Aorta (tissue), 5 donors: ENCODE measurements at places on chromosomes 6 and 20. TPM values are rescaled to one million over a fixed set of nuclear protein-coding genes. Genes with fewer than 3 reads are reported as not detected.

DNA sequence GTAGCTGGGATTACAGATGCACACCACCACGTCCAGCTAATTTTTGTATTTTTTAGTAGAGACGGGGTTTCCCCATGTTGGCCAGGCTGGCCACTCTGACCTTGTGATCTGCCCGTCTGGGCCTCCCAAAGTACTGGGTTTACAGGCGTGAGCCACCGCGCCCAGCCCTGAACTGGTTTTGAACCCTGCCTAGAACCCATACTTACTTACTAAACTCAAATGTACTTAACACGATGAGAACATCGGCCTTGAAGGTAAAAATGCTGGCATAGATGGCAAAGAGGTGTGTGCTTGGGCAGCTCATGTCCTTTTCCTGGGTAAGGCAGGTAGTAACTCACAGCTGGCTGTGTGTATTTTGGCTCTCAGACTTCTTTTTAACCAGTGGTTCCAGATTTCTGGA, 3.2 kb upstream of the ARMC12 start:
- DNase-seq: no peak
- H3K4me3 ChIP-seq: no peak overlapping the region
- no peak overlapping the region for H3K27ac ChIP-seq
- peaks cover 5% of the 10 kb centered on the region for H3K4me1 ChIP-seq
- no peaks in the 10 kb centered on the region for H3K27me3 ChIP-seq
- no peaks in the 10 kb centered on the region for H3K36me3 ChIP-seq

- H3K27ac ChIP-seq: no peak overlapping the region
- H3K4me3 ChIP-seq: no peak overlapping the region
- no peak for DNase-seq
- H3K4me1 ChIP-seq: no peaks in the 10 kb centered on the region
- H3K36me3 ChIP-seq: no peaks in the 10 kb centered on the region
These were observed 179.6 kb upstream of the ARG1 start for GRCh38 chr6:131393433-131393832.

ENPP1 gene
- total RNA-seq: 35.2 TPM

GRCh38 chr6:98092331-98092730, 742.0 kb upstream of the POU3F2 start:
- no peak overlapping the region for H3K27ac ChIP-seq
- no peaks in the 10 kb centered on the region for H3K27me3 ChIP-seq
- no peaks in the 10 kb centered on the region for H3K4me1 ChIP-seq
- H3K4me3 ChIP-seq: no peak overlapping the region

GRCh38 chr6:169034516-169035167, 219.0 kb downstream of the THBS2 start:
- DNase-seq: no peak
- H3K36me3 ChIP-seq: no peaks in the 10 kb centered on the region
- no peak overlapping the region for H3K4me3 ChIP-seq
- peak overlapping the region; percentile 34 for H3K27ac ChIP-seq
- H3K4me1 ChIP-seq: no peaks in the 10 kb centered on the region

UBE2J1 gene
- 38.7 TPM for total RNA-seq

RAET1E gene
- 0.18 TPM for total RNA-seq

CPNE5 gene
- total RNA-seq: 13.1 TPM

DNA sequence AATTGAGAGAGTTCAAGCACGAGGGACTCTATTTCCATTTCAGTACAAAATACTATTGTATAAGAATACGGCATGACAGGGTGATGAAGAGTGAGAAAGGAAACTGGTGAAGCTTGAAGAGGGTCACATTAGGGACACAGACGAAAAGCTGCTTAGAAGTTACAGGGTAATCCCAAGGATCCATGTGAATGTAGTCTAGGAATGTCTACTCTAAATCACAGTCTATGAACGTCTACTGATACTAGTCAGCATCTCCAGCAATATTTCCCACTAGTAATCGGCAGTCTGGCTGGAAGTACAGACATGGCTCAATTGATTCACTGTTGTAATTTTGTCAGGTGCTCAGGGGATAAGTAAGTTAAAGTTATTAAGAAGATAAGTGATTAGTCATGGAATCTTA, 156.4 kb downstream of the ASCC3 start:
- no peaks in the 10 kb centered on the region for H3K27me3 ChIP-seq
- no peaks in the 10 kb centered on the region for H3K4me1 ChIP-seq
- H3K4me3 ChIP-seq: no peak overlapping the region
- no peak overlapping the region for H3K27ac ChIP-seq
- DNase-seq: no peak
